T-helper 2 cell (primary cell): ENCODE measurements at places on chromosomes 7 and 10.

- DNase-seq, result peak; percentile 7
Measured at GRCh38 chr7:134315679-134316538, 821 bp downstream of the SLC35B4 start.

DNA sequence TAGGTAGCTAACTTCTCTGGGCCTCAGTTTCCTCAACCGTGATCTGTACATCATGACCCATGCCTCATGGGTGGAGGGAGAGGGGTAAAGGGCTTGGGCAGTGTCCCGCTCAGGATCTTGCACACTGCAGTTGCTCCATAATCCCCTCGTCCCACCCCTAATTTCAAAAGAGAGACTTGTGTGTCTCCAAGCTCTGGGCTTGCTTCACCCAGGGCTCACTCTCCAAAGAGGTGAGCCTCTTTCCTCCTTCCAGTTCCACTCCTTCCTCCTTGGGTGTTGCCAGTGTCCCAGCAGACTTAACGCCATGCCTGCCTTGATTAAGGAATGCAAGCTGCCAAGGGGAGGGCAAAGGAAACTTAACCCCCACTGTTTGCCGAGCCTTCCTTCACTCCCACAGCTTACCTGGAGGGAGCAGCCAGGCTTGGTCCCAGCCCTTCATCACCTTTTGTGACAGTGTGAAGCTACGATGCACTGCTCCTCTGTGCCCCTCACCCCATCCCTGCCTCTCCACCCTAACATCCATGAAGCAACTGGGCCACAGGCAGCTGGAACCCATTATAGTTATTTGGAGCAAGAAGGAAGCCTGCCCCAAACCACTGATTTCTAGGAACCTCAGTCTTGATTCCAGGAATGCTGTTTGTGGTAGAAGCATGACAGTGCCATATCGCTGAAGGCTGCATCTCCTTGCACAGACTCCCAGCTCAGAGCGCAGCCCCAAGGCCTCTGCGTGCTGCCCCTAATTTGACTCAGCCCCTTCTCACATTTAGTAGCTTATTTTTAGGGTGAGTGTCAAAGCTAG is 363.3 kb downstream of the TNS3 start:
- DNase-seq, result no peak

DNA sequence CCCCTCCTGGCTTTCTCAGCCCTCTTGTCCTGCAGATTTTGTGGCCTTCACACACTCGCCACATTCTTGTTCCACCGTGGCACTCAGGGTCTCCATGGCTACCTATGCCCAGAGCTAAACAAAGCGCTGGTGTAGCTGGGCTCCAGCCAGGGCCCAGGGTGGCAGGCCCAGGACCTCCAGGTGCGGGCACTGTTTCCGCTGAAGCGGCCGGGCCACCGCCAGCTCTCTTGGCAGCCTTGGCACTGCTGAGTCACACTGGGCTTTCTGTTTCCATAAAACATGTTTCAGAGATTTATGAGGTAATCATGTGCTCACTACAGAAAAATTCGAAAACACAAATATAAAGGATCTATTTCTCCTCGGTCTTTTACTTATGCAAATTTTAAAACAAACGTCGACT is 51.3 kb downstream of the AOC1 start:
- DNase-seq, result no peak

GRCh38 chr7:94898340-94898739 is 9.1 kb upstream of the PPP1R9A start:
- DNase-seq, result no peak

DNA sequence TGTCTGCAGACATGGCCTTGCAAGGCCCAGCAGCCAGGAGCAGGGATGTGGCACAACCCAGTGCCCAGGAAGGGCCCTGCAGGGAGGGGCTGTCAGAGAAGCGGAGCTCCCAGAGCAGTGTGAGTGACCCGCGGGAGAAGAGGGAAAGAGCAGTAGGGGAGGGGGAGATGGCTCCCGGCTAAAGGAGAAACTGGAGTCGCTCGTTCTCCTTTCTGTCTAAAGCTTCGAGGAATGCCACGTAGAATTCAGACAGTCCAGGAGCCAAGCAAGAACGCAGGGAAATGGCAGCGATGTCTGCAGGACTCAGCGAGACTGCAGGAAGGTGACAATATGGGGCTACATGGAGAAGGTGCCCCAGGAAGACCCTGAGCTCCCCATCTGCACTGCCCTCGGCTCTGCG is 22.4 kb upstream of the HABP2 start:
- DNase-seq, result no peak

GRCh38 chr7:137366995-137367394 is 23.5 kb upstream of the PTN start:
- DNase-seq, result no peak

DNA sequence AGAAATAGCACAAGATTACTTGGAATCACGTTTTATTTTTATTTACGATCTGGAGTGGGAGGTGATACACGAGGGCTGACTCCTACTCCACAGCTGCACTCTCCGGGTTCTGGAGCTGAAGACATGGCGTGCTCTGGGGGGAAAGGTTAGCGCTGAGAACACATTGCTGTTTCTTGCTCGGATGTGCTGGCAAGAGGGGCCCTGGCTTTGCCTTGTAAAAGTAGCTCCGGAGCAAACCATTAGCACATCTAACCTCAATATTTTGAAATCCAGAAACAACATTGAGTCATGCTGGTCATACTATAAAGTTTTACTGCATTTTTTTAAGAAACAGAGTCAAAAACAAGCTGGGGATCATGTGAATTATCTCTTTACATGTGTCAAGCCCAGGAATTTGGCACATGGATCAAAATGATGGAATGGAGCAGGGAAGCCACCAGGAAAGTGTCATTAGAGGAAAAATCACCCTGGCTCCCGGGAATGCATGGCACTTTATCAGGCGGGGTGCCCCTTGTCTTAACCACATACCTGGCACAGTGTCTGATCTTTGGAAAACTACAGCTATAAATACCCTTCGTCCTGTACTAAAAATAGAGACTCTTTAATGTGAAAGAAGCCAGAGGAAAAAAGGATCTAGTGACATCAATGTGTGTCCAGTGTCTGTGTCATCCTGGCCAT is 31.6 kb upstream of the LYZL1 start:
- DNase-seq, result no peak

GRCh38 chr7:55641811-55642210 is 69.5 kb upstream of the VOPP1 start:
- no peak for DNase-seq

DNA sequence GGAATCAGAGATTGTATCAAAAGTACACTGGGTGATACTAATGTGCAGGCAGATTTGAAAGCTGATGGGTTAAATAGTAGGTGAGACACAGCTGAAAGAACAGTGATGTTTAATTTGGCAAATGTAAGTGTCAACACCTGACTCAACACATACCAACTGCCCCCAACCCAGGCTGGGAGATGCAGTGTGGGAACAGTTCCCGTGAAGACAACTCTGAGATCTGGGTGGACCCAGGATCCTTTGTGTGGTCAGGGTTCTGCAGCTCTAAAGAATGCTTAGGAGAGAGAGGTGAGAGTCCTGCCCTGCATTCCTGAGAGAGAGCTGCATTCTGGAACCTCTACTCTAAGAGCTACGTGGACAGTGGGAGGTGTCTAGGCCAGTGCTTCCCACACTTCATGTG is 479.7 kb downstream of the RPS24 start:
- no peak for DNase-seq

DNA sequence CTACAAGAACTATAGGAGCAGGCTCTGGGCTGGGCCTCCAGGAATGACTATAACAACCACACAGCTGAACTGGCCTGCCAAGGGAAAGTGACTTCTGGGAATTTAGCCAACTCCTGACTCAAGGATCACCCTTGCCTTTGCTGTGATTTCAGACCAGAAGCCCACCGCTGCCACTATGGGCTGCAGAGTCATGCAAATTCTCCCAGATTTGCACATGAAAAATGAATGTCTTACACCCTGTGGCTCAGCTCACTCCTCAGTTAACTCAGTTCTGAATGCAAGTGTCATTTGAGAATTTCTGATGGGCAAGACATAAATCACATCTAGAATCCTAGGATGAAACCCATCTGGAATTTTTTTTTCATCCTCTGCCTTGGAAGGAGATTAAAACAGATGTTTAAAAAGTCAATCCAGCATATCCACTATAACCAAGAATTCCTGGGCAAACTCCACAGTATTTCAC is 186.5 kb upstream of the BET1 start:
- no peak for DNase-seq

GRCh38 chr7:106504645-106505044 is 156.3 kb downstream of the CCDC71L start:
- DNase-seq, result no peak

GRCh38 chr10:49609006-49609282 is 1.2 kb upstream of the SLC18A3 start:
- DNase-seq, result no peak

DNA sequence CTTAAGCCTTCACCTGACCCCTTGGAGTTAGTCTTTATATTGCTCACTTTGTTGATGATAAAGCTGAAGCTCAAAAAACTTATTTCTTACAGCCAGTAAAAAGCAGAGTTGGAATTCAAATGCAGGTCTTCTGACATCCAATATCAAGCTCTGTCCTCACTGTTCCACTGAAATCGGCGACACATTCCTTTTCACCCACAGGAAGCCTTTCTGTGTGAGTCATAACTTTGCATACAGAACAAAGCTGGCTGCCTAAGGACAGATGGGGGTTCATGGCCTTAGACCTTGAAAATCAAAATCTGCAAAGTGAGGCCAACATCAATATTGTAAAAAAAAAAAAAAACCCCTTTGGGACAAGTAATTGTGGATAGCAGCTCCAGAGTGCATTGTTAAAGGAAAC is 21.8 kb upstream of the AKR1B1 start:
- DNase-seq, result no peak

DNA sequence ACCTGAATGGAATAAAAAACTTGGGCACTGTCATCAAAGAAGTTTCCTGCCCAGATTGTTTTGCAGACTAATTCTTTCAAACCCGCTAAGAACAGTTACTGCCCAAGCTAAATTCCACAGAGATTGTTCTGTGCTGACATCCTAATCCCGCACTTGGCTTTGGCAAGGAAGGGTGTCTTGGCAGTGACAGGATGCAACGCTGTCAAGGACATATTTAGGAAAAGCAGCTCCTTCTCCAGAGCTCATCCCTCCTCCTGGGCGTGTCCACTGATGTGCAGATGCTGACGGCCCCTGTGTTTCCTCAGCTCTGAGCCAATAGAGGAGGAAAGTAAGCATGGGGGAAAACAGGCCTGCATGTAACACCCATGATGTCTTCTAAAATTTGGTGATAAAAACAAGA is 74.2 kb downstream of the EEPD1 start:
- no peak for DNase-seq

- no peak for DNase-seq
Measured at GRCh38 chr7:16411391-16411790, 9.9 kb downstream of the CRPPA start.

DNA sequence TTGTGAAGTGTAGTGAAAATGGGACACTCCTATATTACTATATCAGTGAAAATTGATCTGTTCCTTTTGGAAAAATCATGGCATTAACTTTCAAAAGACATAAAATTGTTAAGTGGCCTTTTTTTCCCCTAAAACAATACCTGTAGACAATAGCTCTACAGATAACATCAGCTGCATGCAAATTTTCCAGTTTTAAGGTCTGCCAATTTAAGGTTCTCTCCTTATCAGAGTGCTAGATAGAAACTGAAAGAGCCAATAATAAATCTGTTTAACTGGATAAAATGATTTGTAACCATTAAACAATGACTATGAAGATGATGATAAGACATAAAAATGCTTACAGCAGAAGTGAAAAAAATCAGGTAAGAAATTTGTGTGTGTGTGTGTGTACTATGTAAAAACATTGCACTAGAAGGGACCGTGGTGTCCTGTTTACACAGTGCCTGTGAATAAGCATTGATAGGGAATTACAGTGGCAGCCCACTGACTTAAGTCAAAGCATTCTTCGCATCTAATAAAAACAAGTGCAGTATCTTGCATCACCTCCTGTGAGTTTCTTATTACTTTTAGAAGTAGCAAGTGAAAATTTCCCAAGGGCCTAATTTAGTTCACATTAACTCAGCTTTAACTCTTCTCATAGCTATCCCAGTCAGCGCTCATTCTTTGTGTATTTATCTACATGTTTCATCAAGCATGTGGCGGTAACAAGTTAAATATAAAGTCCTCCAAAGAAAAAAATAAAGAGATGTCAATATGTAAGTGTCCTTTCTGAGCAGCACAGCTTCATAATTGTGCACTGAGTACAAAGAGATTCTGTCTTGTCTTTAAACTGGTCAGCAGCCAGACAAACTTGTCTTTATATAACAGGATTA is 261.9 kb downstream of the ARL4A start:
- DNase-seq, result no peak

DNA sequence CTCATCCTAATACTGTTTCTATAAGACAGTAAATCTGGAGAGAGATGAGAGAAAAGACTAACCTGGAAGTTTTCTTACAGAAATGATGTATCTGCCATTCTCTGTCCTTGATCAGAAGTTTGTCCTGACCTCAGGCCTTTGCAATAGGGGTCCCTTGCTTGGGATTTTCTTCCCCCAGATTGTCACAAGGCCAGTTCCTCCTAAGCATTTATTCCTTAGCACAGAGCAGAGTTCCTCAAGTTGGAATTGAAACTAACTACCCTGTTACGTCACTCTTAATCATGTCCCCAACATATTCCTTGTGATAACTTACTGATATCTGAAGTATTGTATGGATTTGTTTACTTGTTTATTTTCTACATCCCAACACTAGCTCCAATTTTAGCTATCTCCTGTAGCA is 202.1 kb downstream of the COBL start:
- DNase-seq, result no peak

GRCh38 chr10:69505636-69506318 is 54.5 kb downstream of the TSPAN15 start:
- DNase-seq, result no peak
